ENCODE measurements at places on chromosomes 2 and 18.

DNA sequence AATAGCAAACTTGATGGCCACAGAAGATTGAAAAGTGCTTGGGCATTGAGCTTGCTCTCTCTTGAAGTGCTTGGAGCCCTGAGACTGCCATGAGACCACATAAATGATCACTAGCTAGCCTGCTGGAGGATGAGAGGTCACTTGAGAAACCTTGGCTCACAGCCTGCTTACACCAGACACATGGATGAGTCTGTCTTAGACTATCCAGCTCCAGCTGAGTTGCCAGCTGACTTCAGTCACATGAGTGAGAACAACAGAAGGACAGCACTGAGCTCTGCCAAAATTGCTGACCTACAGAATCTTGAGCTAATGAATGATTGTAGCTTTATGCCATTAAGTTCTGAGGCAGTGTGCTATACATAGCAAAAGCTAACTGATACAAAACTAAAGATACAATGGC lies 18.1 kb downstream of the NABP1 start:
- no peak for DNase-seq

GRCh38 chr2:231392431-231393148 lies 2.9 kb upstream of the B3GNT7 start:
- DNase-seq: no peak

GRCh38 chr2:2007551-2008501 lies 263.5 kb upstream of the PXDN start:
- DNase-seq: peak; percentile 91

DNA sequence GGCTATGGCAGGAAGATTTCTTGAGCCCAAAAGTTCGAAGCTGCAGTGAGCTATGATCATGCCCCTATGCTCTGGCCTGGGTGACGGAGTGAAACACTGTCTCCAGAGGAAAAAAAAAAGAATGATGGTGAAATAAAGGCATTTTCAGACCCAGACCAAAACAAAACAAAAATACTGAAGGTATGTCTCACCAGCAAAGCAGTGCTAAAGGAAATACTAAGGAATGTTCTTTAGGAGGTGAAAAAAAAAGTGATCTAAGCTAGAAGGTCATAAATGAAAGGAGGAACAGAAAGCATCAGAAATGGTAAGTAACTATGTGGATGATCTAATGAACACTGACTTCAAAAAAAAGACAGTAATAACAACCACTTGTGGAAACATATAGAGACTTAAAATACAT lies 18.7 kb downstream of the SS18 start:
- DNase-seq: no peak

DNA sequence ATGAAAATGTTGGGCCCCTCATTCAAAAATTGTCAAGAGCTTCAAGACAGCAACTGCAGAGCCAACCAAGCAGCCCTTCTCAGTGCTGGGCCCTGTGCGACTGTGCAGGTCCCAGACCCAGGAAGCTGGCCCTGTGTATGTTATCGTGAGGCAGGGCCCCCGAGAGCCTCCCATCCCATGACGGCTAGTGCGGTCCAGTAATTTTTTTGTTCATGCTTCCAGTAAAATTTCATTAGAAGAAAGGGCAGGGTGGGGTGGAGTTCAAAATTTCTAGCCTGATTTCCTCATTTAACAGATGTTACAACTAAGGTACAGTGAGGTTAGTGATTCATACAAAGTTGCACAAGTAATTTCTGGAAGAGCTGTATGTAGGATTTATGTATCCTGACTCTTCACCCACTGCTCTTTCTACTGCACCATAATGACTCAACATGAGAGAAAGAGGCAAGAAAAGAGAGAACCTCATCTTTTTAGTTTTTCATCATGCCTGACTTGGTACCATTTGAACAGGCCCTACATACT lies 105.5 kb downstream of the ZEB2 start:
- no peak for DNase-seq

DNA sequence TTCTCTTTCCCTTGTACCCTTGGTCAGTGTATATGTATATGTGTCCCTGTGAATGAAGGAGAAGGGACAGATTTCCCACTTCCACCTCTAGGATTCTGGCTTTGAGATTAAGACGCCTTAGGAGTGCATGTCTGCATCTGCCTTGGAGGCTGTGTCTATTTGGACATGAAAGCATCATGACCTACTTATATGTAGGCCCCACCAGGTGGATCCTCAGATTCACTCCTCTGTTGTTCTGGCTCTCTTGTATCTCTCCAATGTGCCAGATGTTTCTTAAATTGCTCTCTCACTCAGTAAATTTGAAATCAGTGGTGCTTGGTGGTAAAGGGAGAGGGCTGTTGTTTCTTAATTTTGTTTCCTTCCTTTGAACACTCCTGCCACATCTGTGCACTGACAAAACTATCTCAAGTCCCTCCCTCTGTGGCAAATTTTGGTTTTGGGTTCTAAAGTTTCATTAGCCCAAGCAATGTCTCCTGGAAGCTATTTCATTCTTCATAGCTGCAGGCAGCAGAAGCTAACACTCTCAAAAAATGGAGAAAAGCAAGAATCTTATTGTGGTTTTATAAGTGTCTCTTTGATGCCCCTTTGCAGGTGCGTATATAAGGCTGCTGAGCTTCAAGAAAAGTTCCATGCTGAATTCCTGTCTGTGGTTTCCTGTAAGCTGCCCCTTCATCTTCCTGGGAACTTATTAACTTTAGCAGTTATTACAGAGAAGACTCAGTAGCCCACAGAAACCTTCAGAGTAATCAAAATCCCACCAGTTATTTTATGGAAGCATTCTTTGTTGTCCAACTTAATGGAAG lies 179.7 kb upstream of the SETBP1 start:
- no peak for DNase-seq

- DNase-seq: no peak
Measured at GRCh38 chr18:24369426-24369825, 28.2 kb downstream of the OSBPL1A start.

DNA sequence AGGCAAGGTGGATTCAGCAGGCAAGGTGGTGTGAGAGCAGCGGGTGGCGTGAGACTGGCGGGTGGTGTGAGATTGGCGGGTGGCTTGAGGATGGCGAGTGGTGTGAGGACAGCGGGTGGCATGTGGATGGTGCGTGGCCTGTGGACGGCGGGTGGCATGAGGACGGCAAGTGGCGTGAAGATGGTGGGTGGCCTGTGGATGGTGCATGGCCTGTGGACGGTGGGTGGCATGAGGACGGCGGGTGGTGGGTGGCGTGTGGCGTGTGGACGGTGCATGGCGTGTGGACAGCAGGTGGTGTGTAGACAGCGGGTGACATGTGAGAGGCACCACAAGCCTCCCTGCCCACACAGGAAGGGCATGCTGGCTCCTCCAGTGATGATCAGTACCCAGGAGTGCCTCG lies 186.9 kb upstream of the SALL3 start:
- DNase-seq: no peak

DNA sequence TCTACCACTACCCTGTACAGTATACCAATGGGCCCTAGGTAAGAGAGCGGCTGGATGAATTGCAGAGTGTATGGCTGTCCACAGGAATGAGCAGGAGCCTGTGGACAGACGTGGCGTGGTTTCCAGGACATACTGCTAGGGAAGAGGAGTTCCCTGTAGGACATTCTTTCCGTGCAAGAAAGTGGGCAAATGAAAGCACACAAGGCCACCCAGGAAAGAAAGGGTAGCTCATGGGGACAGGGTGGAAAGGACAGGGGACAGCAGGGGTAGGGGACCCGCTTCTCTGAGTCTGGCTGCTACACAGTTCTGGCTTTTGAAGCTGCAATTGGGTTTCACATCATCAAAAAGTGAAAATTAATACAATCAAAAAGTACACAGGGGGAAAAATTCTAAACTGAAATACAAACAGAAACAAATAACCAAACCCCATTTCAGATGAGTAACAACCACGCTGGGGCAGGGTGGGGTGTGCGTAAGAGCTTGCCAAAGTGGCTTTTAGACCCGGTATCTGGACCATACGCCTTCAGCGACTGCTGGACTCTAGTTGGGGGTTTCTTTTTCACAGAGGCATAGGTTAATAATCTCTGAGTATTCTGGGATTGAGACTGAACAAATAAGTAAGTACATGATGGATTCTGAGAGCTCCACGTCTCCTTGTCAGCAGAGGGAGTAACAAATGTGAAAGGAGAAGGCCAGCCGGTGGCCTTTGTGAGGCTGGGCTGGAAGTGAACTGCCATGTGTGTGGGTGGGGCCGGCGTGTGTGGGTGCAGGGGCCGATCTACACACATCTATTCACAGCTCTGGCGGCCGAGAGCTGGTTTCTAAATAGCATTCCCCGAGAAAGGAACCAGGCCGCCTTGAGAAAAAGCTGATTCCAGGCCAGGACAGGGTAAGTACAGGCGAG lies 84.0 kb downstream of the HDAC4 start:
- no peak for DNase-seq

GRCh38 chr2:39679805-39680204 lies 14.1 kb downstream of the TMEM178A start:
- no peak for DNase-seq

- no peak for DNase-seq
Measured at GRCh38 chr18:58721566-58722239, 50.4 kb downstream of the MALT1 start.

DNA sequence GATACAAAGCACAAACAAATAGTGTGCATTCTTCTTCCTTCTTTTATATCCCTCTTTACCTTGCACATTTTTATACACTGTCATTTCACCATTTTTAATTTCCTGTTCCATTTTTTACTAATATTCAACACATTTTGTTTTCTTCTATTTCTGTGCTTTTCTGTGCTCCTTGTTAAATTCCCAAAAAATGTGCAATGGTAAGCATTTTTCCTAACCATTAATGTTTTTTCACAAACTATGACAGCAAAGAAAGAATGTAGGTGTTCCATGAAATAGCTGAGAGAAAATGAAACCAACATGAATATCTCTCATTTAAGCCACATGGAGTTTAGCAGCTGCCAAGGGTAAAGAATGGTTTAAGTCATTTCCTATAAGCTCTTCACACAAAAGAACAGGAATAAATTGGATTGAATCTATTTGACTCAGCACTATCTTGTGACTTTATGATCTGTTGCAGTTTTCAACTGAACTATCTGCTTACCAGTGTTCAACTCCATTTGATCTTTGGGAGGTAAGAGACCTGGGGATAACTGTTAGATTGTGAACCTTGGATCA lies 145.7 kb upstream of the CDH19 start:
- DNase-seq: no peak

- no peak for DNase-seq
Measured at GRCh38 chr2:41521211-41521610, 526.6 kb upstream of the PKDCC start.

GRCh38 chr2:169301596-169302335 lies 60.6 kb downstream of the LRP2 start:
- no peak for DNase-seq

DNA sequence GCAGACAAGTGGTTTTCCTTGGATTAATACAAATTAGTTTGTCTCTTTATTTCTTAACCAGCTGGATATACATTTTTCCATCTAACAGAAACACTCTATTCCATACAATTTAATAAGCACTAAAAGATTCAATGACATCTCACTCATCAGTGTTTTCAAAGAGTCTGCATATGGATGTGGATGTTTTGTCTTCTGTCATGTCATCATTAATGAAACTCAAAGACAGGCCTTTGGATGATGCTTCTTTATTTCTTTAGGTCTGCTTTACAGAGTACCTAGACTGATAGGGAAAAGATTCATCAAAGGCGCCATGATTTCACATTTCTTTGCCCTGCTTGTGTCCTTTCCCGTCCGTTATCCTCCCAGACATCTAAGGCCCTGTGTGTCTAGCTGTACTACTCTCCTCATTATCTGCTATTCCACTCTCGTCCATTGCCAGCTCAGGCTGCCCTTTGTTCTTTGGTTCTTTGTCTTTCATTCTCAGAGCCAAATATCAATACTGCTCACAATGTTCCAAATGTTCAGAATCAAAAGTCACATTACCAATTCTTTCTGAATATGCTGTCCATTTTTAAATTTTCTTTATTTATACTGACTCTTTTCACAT lies 232.3 kb upstream of the CHAC2 start:
- no peak for DNase-seq

- DNase-seq: no peak
Measured at GRCh38 chr2:222545823-222546795, 109.8 kb downstream of the FARSB start.

DNA sequence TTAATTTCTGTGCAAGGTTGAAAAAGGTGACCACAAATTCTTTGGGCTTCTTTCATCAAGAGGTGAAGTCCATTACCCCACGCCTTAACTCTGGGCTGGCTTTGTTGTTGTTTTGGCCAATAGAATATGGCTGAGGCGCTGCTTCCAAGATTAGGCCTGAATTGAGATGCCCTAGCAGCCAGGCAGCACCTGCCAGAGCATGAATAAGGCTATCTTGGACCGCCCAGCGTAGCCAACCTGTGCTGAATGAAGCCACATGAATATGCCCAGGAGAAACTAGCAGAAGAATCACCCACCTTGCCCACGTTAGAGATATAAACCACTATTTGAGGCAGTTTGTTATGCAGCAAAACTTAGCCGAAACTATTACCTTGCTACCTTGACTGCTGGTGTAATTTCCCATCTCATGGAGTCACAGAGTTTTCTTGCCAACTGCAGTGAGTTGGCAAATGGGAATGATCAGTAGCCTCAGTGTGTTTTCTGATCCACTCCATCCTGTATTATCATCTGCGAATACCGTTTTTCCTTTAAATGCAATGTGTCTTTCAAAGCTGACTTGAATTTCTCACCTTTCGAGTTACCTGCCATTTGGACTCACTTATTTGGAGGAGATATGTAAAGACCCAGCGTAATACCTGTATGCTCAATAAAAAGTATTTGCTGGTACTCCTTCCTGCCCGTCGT lies 679 bp downstream of the TSGA10 start:
- no peak for DNase-seq

DNA sequence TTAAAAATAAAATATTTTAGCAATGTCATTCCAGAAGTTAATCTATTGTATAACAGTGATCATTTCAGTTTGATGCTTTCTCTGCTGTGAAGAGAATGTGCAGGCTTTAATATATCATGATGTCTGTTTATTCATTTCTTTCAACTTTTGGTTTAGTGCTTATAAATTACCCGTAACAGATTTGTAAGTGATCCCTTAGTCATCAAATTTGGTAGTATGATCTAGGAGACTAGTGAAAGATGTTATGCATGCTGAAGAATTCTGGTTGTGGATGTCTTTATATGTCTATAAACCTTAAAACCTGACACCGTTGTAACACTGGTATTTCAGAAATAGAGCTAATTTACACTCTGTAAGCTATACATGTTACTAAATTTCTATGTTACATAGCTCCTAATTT lies 260.4 kb downstream of the CPS1 start:
- no peak for DNase-seq

GRCh38 chr2:24920098-24920808 lies at the start of gene ADCY3:
Gene ADCY3, minus strand, starts transcription at chr2:24920237. Its CDS starts 1,250 bp downstream, at chr2:24918987.
- DNase-seq: peak; percentile 60

DNA sequence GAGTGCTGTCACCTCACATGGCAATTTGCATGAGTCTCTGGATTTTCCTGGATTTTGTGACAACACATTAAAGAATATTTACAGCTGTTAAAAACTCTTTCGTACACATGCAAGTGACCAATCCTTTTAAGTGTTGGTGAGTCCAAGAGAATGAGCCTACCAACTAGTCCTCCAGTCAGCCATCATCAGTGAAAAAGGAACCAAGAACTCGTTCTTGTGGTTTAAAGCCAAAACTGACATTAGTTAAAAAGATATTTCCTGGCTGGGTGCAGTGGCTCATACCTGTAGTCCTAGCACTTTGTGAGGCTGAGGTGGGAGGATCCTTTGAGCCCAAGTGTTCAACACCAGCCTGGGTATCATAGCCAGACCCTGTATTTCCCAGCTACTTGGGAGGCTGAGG lies 215.4 kb upstream of the ITGA4 start:
- DNase-seq: no peak

Data from NCI-H2171 (cell line).